CD4-positive, alpha-beta T cell (primary cell): ENCODE measurements at places on chromosomes 5 and 9.

DNA sequence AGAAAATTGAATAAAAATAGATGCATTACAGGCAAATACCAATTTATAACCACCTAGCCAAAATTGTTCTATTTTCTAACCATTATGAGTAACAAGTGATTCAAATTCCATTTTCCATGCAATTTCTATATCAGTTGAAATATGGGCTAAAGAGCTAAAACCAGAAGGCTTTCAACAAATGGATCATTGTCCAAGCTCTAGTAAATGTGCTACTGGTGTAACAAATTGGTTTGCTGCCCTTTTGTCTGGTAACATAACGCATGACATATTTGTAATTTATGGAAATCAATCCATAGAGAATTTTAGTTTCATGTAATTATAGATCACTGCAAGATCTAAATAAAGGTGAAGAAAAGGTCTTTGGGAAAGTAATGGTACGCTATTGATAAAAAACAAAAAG is 708.0 kb upstream of the GRAMD2B start:
- H3K27ac ChIP-seq = no peak overlapping the region
- no peaks in the 10 kb centered on the region for H3K27me3 ChIP-seq
- no peak overlapping the region for H3K4me3 ChIP-seq
- no peaks in the 10 kb centered on the region for H3K36me3 ChIP-seq
- no peak for DNase-seq

DNA sequence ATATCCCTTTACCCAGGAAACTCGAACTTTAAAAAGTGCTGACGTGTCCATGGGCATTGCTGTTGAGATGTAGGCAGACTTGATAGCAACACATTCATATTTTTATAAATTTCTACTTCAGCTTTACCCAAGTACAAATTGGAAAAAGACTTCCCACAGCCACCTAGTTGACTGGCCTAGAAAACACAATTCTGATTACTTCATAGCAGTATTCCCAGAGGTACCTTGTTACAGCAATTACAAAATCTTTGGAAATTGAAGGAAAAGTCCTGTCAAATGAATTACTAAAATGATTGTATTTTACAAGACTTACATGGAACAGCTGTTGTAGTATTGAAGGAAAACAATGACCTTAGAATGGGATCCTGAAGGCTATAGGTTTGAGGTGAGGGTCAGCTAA is 130.7 kb upstream of the NREP start:
- no peak overlapping the region for H3K4me3 ChIP-seq
- no peaks in the 10 kb centered on the region for H3K36me3 ChIP-seq
- H3K27ac ChIP-seq = no peak overlapping the region
- H3K4me1 ChIP-seq = no peaks in the 10 kb centered on the region
- no peaks in the 10 kb centered on the region for H3K27me3 ChIP-seq

DNA sequence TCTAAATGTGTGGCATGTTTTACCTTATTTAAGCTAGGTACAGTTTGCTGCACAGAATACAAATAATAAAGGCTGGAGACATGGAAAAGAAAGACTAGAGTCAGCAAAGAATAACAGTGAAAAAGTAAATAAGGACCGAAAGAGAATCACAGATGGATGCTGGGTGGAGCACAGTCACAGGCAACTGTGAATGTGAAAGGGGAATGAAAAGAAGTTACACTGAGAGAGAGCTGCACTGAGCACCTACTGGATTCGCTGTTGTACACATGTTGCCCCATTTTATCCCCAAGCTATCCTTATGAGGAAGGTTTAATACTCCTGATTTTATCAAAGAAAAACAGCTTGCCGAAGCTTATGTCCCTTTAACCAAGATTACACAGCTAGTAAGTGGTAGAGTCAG is 165.4 kb upstream of the RGMB start:
- H3K27ac ChIP-seq = no peak overlapping the region
- no peaks in the 10 kb centered on the region for H3K27me3 ChIP-seq
- H3K4me1 ChIP-seq = no peaks in the 10 kb centered on the region
- H3K4me3 ChIP-seq = no peak overlapping the region
- DNase-seq = no peak

- no peaks in the 10 kb centered on the region for H3K4me1 ChIP-seq
- H3K36me3 ChIP-seq = no peaks in the 10 kb centered on the region
- H3K27me3 ChIP-seq = no peaks in the 10 kb centered on the region
- H3K27ac ChIP-seq = no peak overlapping the region
- DNase-seq = no peak
- no peak overlapping the region for H3K4me3 ChIP-seq
Measured at GRCh38 chr5:69432412-69433206, 17.7 kb downstream of the MARVELD2 start.

DNA sequence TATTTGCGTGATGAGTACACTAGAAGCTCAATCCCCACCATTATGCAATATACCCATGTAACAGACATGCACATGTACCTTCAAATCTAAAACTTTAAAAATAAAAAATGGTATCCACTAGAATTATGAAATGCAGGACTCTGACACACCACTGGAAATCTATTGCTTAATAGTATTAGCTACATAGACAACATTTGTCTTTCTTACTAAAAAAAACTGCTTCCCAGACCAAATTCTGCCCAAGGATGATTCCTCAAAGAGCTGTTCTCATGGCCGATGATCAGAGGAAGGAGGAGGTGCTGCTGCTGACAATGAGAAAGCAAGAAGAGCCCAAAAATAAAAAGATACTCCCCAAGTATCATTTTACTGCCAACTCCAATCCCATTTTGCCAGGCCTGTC is 67.2 kb downstream of the TTC39B start:
- H3K27ac ChIP-seq = no peak overlapping the region
- no peak overlapping the region for H3K4me3 ChIP-seq
- H3K4me1 ChIP-seq = no peaks in the 10 kb centered on the region
- H3K36me3 ChIP-seq = no peaks in the 10 kb centered on the region
- DNase-seq = no peak

DNA sequence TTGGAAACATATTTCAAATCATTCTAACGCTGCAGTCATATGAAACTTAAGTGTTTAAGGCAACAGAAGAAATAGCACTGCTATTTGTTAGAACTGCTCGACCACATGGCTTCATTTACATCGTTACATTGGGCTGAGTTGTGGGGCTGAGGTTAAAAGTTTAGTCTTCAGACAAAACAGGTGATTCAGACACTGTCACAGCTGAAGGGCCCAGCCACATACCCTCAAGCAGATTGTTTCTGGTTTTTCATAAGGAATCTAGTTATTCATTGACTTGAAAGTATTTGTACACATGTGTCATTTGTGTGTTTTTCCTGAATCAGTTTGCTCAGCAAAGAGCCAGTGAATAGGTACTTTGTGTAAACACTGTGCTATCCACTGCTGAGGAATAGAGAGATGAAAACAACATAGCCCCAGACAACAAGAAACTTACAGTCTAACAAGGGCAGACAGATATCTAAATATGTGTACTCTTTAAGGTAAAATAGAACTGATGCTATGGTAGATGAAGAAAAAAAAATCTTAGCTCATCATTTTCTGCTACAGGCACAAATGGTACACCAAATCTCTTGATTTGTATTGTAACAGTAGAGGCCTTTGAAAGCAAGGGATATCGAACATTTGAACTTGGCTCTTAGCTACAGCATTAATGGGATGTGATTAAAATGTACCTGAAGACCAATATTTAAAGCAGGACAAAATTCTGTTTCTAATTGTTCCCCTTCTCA is 357.6 kb upstream of the RPS23 start:
- no peak for DNase-seq
- H3K4me1 ChIP-seq = no peaks in the 10 kb centered on the region
- H3K4me3 ChIP-seq = no peak overlapping the region
- no peak overlapping the region for H3K27ac ChIP-seq

- H3K27me3 ChIP-seq = no peaks in the 10 kb centered on the region
- peak overlapping the region; percentile 82 for H3K27ac ChIP-seq
- peak overlapping the region; percentile 86 for H3K4me3 ChIP-seq
- no peak for DNase-seq
Measured at GRCh38 chr5:116084287-116084691, 536 bp upstream of the COMMD10 start.

DNA sequence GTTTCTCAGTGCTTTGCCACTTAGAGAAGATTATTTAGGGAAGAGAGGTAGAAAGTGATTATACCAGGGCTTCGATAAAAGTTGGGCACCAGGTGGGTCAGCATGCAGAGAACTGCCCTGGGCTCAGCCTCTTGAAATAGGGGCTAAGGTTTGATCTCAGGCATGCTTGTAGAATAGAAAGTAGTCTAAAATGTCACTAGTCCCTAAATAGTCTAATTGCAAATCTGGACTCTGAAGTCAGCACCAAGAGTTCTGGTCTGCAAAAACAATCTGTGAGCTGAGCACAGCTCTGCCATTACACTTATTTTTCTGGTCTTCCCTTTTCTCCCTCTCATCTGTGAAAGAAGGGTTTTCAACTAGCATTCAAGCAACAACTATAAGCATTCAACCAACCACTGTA is 248.0 kb downstream of the SMARCA2 start:
- no peaks in the 10 kb centered on the region for H3K36me3 ChIP-seq
- no peak overlapping the region for H3K27ac ChIP-seq
- no peaks in the 10 kb centered on the region for H3K4me1 ChIP-seq
- no peak overlapping the region for H3K4me3 ChIP-seq
- H3K27me3 ChIP-seq = peaks cover 2% of the 10 kb centered on the region
- no peak for DNase-seq

- no peak overlapping the region for H3K4me3 ChIP-seq
- H3K36me3 ChIP-seq = peaks cover 5% of the 10 kb centered on the region
- no peak for DNase-seq
- H3K27ac ChIP-seq = no peak overlapping the region
- peaks cover 13% of the 10 kb centered on the region for H3K4me1 ChIP-seq
Measured at GRCh38 chr5:32543291-32543690, 42.1 kb upstream of the SUB1 start.

- no peak for DNase-seq
- no peaks in the 10 kb centered on the region for H3K4me1 ChIP-seq
- peaks cover 42% of the 10 kb centered on the region for H3K36me3 ChIP-seq
Measured at GRCh38 chr9:111431684-111432083, 52.5 kb downstream of the ECPAS start.

DNA sequence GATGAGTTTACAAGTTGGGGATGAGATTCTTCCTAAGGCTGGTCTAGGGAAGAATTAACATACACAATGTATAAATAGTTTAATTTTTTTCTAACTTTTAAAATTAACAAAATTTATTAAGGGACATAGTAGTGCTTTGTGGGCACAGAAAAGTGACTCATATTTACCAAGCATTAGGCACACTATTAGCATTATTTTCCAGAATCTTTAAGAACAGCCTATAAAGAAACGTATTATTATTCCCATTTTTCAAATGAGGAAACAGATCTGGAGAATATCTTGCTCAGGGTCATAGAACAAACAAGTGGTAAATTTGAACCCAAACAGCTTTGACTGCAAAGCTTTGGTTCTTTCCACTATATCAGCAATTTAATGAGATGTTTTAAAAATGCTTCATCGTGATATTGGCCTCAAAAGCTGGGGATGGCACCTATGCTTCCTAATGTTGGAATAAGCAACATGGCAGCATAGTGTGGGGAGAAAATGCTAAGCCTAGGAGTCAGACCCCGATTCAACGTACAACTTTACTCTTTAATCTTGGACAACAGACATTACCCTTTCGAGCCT is 55.9 kb downstream of the ABCA1 start:
- no peak overlapping the region for H3K4me3 ChIP-seq
- H3K27ac ChIP-seq = no peak overlapping the region
- H3K27me3 ChIP-seq = no peaks in the 10 kb centered on the region
- peaks cover 4% of the 10 kb centered on the region for H3K4me1 ChIP-seq
- H3K36me3 ChIP-seq = no peaks in the 10 kb centered on the region

- H3K4me1 ChIP-seq = no peaks in the 10 kb centered on the region
- DNase-seq = no peak
- no peaks in the 10 kb centered on the region for H3K27me3 ChIP-seq
- H3K27ac ChIP-seq = no peak overlapping the region
Measured at GRCh38 chr9:106479679-106480078, 383.3 kb upstream of the ZNF462 start.

GRCh38 chr5:150209099-150209635 is 19.3 kb downstream of the SLC6A7 start:
- H3K27ac ChIP-seq = no peak overlapping the region
- DNase-seq = peak; percentile 7
- H3K4me3 ChIP-seq = peak overlapping the region; percentile 19

DNA sequence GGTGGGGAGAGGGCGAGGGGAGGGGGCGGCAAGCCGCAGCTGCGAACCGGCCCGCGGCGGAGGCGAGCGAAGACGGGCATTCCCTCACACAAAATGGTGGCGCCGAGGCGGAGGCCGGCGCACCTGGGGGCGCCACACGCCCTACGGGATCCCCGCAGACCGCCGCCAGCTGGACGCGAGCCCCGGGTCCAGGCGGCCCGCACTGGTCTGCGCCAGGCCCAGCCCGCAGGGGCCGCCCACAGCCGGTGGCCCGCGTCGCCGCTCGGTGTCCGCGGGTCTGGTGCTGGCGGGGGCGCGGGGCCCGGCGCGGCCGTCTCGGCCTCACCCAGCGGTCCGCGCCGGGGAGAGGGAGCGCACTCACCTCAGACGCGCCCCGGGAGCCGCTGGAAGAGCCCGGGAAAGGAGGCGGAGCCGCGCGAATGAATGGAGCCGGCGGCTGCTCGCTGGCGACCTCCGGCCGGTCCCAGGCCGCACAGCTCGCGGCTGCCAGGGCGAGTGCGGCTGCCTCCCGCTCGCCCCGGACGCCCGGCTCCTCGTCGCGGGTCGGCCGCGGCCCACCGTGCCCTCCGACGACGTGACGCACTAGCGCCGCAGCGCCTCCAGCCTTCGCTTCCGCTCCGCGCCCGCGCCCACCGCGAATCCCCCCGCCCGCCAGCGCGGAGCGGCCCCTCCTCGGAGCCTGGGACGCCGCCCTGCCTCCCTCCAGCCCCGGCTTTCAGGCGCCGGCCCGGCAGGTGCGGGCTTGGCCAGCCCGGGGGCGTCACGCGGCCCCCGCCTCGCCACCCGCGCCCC is at the start of gene FAM169A:
Gene FAM169A (minus strand): TSS at position 584 of the 792 bp plus-strand sequence. CDS start 24,711 bp downstream, outside the sequence.
- H3K4me3 ChIP-seq = peak within 1 kb of the TSS; percentile 71
- H3K27ac ChIP-seq = no peak within 1 kb of the TSS
- peaks cover 15% of the 10 kb centered on the region for H3K4me1 ChIP-seq
- H3K36me3 ChIP-seq = no peaks in the 10 kb centered on the region
- DNase-seq = peak; percentile 27
- no peaks in the 10 kb centered on the region for H3K27me3 ChIP-seq

- H3K4me1 ChIP-seq = no peaks in the 10 kb centered on the region
- DNase-seq = no peak
- no peaks in the 10 kb centered on the region for H3K36me3 ChIP-seq
- H3K27ac ChIP-seq = no peak overlapping the region
- no peak overlapping the region for H3K4me3 ChIP-seq
- no peaks in the 10 kb centered on the region for H3K27me3 ChIP-seq
Measured at GRCh38 chr5:72436796-72437471, 70.3 kb downstream of the ZNF366 start.

- no peak for DNase-seq
- H3K36me3 ChIP-seq = no peaks in the 10 kb centered on the region
- no peak overlapping the region for H3K4me3 ChIP-seq
- H3K4me1 ChIP-seq = no peaks in the 10 kb centered on the region
- H3K27me3 ChIP-seq = no peaks in the 10 kb centered on the region
Measured at GRCh38 chr9:95225076-95225725, 92.3 kb downstream of the FANCC start.
